OCI-M1 (cell line): ENCODE measurements at places on chromosomes 13 and 19.

- no peak for DNase-seq
These were observed 70.3 kb downstream of the FNDC3A start for GRCh38 chr13:49046002-49046401.

- no peak for DNase-seq
These were observed 14.0 kb downstream of the EXOSC8 start for GRCh38 chr13:37014609-37015008.

- DNase-seq: no peak
These were observed 2.3 kb downstream of the SOX1 start for GRCh38 chr13:112069061-112069844.

DNA sequence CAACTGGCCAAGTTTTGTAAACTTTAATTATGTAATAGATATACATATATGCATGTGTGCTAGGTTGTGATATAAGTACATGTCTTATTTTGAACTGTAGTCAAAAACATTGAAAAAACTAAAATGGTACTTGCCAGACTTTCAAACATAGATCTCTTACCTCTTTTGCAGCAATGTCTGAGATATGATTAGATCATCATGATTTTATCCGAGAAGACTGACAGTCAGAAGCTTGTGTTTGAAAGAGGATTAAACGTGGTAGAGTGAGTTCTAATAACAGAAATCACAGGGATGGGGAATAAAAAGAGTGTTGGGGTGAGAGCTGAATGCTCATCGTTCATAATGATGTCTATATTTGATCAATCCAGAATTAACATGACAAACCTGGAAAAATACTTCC is 18.2 kb upstream of the ACP7 start:
- no peak for DNase-seq

DNA sequence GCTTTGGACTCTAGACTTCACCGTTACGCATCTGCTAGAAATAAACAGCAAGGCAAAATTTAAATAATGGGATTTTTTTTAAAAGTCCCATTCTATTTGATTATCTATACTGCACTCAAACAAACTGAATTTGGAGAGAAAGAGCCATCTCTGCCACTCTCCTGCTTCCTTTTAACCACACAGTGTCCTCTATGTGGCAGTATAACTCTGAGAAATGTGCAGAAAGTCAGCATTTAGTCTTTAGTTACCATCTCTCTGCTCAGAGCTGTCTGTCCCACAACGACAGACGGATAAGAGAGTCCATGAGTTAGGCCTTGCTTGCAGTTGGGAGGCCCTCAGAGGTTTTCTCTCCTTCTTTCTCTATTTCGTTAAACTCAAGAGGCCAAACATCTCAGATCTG is 21.2 kb downstream of the CCNA1 start:
- peak; percentile 66 for DNase-seq

DNA sequence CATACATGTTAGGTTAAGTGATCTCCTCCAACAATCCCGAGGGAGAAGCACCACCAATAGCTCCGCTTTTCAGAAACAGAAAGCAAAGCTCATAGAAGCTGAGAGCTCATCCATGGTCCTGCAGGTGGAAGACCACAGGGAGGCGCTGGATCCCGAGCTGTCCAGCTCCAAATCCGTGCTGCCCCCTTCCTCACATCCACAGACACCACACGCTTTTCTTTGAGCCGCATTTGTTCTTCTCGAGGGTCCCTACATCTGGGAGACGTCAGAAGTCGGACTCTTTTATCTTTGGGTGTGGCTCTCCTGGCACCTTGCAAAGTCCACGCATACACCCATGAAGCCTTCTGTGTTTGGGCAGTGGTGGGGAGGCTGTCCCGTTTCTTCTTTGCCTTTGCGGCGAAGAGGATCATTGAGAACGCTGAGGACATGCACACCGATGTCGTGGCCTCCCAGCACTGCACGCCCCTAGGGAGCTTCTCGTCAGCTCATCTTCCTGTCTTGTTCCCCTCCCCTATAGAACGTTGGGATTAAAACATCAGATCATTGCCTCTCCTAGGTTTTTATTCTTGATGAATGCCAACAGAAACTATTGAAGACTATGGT is 184.8 kb downstream of the TEX29 start:
- peak; percentile 14 for DNase-seq

GRCh38 chr13:113083402-113084061 is 22.1 kb upstream of the F7 start:
- no peak for DNase-seq

GRCh38 chr13:52765611-52766390 is 26.2 kb upstream of the CNMD start:
- no peak for DNase-seq

DNA sequence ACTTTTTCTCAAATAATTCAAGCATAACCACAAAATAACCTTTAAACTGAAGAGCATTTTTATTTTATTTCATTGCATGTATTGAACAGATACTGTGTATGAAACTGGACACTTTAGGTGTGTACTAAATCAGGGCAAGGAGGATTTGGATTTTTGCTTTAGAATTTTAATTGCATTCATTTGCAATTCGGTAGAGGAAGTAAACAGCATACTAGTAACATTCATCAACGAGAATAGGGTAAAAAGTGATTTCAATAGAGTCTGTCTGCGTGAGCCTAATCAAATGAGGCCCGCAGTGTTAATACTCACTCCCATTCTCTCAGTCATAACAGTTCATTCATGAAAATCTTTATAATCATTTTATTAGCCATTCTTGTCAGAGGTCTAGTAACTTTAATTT is 200.2 kb downstream of the SPRY2 start:
- no peak for DNase-seq

- DNase-seq: peak; percentile 55
These were observed 659.9 kb downstream of the UQCRFS1 start for GRCh38 chr19:28553005-28553404.

- DNase-seq: no peak
These were observed 202.5 kb upstream of the RFC3 start for GRCh38 chr13:33615436-33615835.

DNA sequence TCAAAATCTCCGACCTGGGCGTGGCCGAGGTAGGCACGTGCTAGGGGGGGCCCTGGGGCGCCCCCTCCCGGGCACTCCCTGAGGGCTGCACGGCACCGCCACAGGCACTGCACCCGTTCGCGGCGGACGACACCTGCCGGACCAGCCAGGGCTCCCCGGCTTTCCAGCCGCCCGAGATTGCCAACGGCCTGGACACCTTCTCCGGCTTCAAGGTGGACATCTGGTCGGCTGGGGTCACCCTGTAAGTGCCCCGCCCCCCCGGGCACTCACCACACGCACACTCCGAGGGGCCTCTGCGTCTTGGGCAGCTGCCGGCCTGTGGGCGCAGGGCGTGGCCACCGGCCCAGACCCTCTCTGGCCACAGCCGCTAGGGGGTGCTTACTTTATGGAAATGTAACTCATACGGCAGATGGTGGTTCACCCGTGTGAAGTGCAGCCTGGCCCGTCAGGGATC is 14.9 kb downstream of the STK11 start:
- DNase-seq: no peak

GRCh38 chr13:36837354-36838092 is 18.5 kb downstream of the RFXAP start:
- no peak for DNase-seq

DNA sequence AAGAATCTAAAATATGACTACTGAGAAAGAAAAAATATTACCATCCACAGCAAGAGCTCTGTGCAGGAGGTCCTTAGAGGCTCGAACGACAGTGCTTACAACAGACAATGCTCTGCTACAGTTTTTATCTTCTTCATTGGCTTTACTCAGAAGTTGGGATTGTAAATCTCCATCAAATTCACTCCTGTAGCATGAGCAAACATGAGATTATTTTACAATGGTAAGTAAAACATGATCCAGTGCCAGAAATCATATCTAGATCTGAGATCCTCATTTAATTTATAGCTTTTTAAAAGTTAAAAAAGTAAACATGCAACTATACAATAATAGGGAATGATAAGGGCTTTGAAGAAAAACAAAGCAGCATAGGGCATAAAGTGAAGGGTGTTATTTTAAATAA is 144.5 kb upstream of the FBXL3 start:
- no peak for DNase-seq

- no peak for DNase-seq
These were observed 1.0 kb downstream of the SPPL2B start for GRCh38 chr19:2329501-2329916.

- no peak for DNase-seq
These were observed 268.5 kb downstream of the MYO16 start for GRCh38 chr13:108897955-108898354.

DNA sequence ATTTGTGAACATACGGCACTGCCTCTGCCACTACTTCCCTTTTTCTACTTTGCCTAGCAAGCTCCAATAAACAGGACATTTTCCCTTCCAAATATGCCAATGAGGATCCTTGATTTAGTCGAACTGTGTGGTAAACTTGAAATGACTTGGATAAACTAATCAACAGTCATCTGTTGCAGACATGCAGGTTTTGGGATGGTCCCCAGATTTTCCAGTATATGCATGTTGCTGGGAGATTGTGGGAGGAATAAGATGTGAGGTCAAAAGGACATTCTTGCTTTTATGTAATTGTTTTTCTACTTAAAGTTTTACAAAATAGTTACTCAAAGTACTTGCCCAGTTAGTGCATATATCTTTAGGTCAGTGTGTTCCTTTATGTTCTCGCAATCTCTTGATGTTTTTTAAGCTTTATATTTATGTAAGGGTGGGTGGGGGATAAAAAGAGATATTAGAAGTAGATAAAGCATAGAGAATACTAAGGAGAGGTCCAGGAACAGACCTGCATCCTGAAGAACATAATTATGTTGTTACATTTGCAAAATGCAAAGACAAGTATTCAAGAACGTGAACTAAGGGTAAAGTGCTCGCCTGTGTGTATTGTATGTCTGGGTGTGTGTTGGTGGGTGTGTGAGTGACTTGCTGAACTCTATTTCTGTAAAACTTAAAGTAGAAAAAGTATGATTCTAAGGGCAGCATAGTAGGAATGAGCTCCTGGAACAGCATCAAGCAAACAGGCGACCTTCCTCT is 88.4 kb upstream of the OXGR1 start:
- DNase-seq: no peak
